ENCODE measurements at places on chromosomes 12 and 14. TPM values are rescaled to one million over a fixed set of nuclear protein-coding genes. Genes with fewer than 3 reads are reported as not detected.

GRCh38 chr12:71694099-71694820 lies 8.4 kb downstream of the TMEM19 start:
- no peak overlapping the region for H3K4me3 ChIP-seq
- H3K4me1 ChIP-seq = peaks cover 24% of the 10 kb centered on the region
- H3K27me3 ChIP-seq = no peaks in the 10 kb centered on the region
- DNase-seq = no peak

DNA sequence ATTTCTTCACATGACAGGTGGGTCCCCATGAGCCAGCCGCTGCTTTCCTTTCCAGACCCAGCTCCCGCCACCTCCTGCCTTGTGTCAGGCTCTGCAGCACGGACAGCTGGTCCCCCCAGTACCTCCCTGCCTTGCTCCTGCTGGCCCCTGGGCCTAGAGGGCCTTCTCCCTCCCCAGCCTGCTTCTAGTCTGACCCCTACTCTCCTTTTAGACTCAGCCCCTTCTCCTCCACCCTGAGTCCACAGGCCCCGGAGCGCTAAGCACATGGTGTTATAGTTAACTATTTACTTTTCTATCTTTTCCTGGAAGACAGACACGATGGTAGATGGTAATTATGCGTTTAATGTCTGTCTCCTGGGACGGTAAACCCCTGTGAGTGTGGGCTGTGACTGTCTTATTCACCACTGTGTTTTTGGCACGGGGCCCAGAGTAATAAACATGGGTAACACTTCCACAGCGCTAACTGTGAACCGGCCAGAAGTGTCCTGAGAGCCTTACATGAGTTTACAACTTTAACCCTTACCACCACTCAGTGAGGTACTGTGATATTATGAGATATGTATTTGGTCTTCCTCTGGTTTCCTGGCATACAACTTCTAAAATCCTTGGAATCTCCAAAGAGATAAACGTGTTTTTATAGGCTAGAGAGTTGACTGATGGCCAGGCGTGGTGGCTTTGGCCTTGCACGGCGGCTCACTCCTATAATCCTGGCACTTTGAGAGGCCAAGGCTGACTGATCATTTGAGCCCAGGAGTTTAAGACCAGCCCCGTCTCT lies 41.2 kb downstream of the DGLUCY start:
- H3K4me3 ChIP-seq = no peak overlapping the region
- no peaks in the 10 kb centered on the region for H3K36me3 ChIP-seq
- H3K27ac ChIP-seq = no peak overlapping the region
- H3K4me1 ChIP-seq = peaks cover 35% of the 10 kb centered on the region

DNA sequence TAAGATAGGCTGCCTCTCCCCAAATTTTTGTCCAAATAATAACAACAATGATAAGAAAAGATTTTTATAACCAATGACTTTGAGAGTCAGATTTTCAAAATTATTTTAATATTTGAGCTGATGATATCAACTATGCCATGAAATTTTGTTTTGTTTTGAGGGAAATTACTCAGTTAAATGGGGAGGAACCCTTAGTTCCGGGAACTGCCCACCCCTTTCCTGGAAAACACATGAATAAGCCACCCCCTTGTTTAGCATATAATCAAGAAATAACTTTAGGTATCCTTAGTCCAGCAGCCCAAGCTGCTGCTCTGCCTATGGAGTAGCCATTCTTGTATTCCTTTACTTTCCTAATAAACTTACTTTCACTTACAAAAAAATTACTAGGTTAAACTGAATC lies 61.4 kb downstream of the HMGA2 start:
- peaks cover 44% of the 10 kb centered on the region for H3K4me1 ChIP-seq
- H3K27ac ChIP-seq = peak overlapping the region; percentile 59
- no peaks in the 10 kb centered on the region for H3K27me3 ChIP-seq
- no peak overlapping the region for H3K4me3 ChIP-seq

DNA sequence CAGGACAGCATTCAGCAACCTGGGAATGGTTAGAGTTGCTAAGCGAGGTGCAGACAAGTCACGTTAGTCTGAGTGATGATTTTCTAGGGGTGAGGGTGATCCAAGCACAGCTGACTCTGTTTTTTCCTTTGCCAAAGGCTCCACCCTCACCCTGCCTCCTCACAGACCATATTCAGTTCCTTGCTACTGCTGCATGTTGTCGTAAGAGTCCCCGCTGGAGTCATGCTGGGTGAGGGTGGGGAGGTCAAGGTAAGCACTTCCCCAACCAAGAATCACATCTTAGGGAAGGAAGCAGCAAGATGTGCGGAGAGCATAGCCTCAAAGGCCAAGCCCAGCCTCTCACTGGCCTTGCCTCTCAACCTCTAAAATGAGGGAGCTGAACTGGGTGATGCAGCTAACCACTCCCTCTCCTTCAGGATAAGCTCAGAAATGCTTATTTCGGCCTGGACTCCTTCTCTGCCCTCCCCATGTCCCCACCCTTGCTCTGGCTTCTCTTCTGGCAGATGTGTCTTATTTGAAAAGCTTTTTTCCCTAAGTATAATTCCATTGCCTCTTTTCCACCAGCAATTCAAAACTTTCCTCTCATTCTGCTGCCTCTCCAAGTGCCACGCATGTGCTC lies 66.9 kb upstream of the ACTN1 start:
- H3K4me3 ChIP-seq = no peak overlapping the region
- no peak overlapping the region for H3K27ac ChIP-seq
- no peak for DNase-seq
- H3K27me3 ChIP-seq = no peaks in the 10 kb centered on the region
- peaks cover 13% of the 10 kb centered on the region for H3K36me3 ChIP-seq

DNA sequence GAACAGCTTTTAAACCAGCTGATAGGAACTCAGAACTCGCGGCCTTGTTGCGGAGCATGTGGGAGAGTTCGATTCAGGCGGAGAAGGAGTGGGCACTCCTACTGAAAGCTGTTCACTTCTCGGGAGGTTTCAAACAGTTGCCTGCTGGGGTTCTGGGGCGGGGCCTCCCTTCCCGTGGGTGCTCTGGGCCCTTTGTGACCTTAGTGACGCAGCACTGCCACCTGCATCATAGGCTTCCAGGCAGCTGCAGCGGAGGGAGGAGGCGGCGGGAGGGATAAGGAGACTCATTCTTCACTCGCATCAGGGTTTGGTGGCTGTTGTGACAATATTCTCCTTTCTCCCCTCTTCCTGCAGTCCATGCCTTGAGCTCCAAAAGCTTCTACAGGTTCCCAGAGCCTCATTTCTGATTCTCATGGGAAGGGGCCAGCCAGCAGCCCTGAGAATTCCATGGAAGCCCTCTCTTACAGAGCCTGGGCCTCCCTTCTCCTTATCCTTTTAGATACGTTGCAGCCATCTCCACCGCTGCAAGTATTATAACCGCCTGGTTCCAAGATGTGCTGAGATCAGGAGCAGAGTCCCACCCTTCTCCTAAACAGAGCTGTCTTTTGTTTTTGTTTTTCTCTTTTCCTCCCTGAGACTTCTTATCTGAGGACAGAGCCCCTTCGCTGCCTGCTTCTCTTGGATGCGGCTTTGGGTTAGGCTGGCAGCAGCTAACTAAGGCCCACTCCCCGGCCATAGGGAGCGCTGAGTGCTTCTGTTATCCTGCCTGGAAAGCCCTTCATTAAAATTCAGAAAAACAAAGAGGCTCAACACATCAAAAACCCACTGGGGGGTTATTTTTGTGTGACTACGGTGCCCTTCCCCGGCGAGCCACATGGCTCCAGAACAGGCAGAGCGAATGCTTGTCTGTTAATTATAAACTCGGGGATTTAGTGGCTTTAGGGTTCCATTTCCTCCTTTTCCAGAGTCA lies 67.6 kb upstream of the GPATCH2L start:
- no peaks in the 10 kb centered on the region for H3K27me3 ChIP-seq
- no peak overlapping the region for H3K27ac ChIP-seq
- H3K36me3 ChIP-seq = peaks cover 7% of the 10 kb centered on the region
- H3K4me3 ChIP-seq = no peak overlapping the region
- no peaks in the 10 kb centered on the region for H3K4me1 ChIP-seq
- DNase-seq = no peak

DNA sequence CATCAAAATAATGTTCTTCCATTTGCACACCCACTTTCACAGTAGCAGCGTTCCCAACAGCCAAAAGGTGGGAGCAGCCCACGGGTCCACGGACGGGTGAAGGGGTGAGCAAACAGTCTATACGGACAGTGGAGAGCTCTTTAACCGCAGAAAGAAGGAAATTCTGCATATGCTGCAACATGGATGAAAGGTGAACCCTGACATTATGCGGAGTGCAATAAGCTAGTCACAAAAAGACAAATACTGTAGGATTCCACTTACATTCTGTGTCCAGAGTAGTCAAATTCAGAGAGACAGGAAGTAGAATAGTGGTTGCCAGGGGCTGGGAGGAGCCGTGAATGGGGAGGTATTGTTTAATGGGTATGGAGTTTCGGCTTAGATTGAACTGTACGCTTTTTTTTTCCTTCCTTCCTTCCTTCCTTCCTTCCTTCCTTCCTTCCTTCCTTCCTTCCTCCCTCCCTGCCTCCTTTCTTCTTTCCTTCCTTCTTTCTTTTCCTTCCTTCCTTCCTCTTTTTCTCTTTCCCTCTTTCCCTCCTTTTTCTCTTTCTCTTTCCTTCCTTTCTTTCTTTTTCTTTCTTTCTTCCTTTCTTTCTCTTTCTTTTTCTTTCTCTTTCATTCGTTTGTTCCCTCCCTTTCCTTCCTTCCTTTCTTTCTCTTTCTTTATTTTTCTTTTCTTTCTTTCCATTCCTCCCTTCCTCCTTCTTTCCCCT lies 15.8 kb upstream of the ANKRD9 start:
- H3K36me3 ChIP-seq = peaks cover 5% of the 10 kb centered on the region
- peak overlapping the region; percentile 97 for H3K27ac ChIP-seq
- DNase-seq = peak; percentile 83
- peak overlapping the region; percentile 95 for H3K4me3 ChIP-seq
- H3K4me1 ChIP-seq = peaks cover 26% of the 10 kb centered on the region
- H3K27me3 ChIP-seq = no peaks in the 10 kb centered on the region

- no peak overlapping the region for H3K4me3 ChIP-seq
- no peaks in the 10 kb centered on the region for H3K36me3 ChIP-seq
- DNase-seq = no peak
- no peak overlapping the region for H3K27ac ChIP-seq
- H3K4me1 ChIP-seq = no peaks in the 10 kb centered on the region
These were observed 9.6 kb upstream of the HSPB8 start for GRCh38 chr12:119169150-119169549.

DNA sequence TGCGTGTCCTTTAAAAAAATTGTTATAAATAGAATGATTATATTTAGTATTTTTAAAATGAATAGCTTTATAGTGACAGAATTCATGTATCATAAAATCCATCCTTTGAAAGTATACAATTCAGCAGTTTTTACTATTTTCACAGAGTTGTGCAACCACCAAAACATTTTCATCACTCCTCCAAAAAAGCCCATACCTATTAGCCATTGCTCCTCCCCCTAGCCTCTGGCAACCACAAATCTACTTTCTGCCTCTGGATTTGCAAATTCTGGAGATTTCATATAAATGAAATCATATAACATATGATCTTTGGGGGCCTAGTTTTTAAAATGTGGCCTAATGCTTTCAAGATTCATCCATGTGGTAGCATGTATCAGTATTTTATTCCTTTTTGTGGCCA lies 117.9 kb upstream of the MED13L start:
- DNase-seq = no peak
- H3K4me1 ChIP-seq = peaks cover 3% of the 10 kb centered on the region
- H3K27ac ChIP-seq = no peak overlapping the region
- peaks cover 5% of the 10 kb centered on the region for H3K36me3 ChIP-seq

GRCh38 chr14:57266065-57266464 lies 2.6 kb downstream of the EXOC5 start:
- no peak overlapping the region for H3K4me3 ChIP-seq
- H3K27me3 ChIP-seq = no peaks in the 10 kb centered on the region
- H3K4me1 ChIP-seq = peaks cover 27% of the 10 kb centered on the region
- DNase-seq = no peak
- H3K27ac ChIP-seq = no peak overlapping the region

- no peak for DNase-seq
- H3K4me1 ChIP-seq = no peaks in the 10 kb centered on the region
- H3K4me3 ChIP-seq = no peak overlapping the region
- H3K27ac ChIP-seq = no peak overlapping the region
These were observed 19.9 kb downstream of the CLEC6A start for GRCh38 chr12:8475508-8476203.

DNA sequence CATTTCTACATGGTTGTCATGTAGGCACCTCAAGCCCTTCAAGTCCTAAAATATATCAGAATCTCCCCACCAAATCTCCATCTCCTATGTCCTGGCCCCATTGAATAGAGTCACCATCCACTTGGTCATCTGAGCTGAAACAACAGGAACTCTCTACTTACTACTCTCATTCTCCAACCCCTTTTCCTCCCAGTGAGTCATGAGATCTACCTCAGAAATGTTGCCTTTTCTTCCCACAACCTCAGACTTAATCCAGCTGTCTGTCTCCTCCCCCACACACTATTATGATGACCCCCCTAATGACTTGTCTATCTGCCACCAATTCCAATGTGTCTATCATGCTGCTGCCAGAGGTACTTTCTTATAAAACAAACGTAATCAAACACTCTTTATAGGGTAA lies 72.3 kb upstream of the TMEM263 start:
- DNase-seq = no peak
- peaks cover 5% of the 10 kb centered on the region for H3K4me1 ChIP-seq
- no peaks in the 10 kb centered on the region for H3K27me3 ChIP-seq
- H3K36me3 ChIP-seq = peaks cover 29% of the 10 kb centered on the region
- no peak overlapping the region for H3K27ac ChIP-seq
- no peak overlapping the region for H3K4me3 ChIP-seq

- no peaks in the 10 kb centered on the region for H3K36me3 ChIP-seq
- no peaks in the 10 kb centered on the region for H3K27me3 ChIP-seq
- H3K4me1 ChIP-seq = no peaks in the 10 kb centered on the region
- no peak for DNase-seq
These were observed 691.6 kb downstream of the TMTC2 start for GRCh38 chr12:83378186-83378727.

- no peaks in the 10 kb centered on the region for H3K4me1 ChIP-seq
- no peak for DNase-seq
- H3K27ac ChIP-seq = no peak overlapping the region
- H3K4me3 ChIP-seq = no peak overlapping the region
- H3K27me3 ChIP-seq = peaks cover 18% of the 10 kb centered on the region
These were observed 33.5 kb downstream of the FMNL3 start for GRCh38 chr12:49673446-49674317.

- H3K4me3 ChIP-seq = no peak overlapping the region
- peaks cover 9% of the 10 kb centered on the region for H3K4me1 ChIP-seq
- H3K27ac ChIP-seq = no peak overlapping the region
- H3K36me3 ChIP-seq = no peaks in the 10 kb centered on the region
- no peaks in the 10 kb centered on the region for H3K27me3 ChIP-seq
- no peak for DNase-seq
These were observed 92.3 kb upstream of the ARID2 start for GRCh38 chr12:45637242-45637641.

DNA sequence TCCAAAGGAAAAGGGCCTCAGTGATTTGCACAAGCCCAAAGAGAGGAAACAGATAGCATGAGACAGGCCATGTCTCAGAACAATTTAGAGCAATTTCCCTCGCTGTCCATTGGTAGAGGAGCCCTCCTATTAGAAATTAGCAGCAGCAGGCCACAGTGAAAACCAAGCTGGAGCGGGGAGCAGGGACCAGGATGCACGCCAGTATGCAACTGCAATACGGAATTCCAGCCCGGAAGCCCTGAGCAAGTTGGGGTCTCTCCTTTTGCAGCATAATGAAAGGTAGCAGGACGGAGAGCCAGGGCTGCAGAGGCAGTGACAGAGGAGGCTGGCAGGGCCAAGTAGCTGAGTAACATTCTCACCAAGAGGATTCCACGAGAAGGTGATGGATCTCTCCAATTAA lies 84.9 kb upstream of the CLMN start:
- no peaks in the 10 kb centered on the region for H3K27me3 ChIP-seq
- H3K4me3 ChIP-seq = no peak overlapping the region
- no peaks in the 10 kb centered on the region for H3K36me3 ChIP-seq
- DNase-seq = no peak
- H3K27ac ChIP-seq = no peak overlapping the region

The SLC5A8 gene
- total RNA-seq = not detected

The PTCSC3 gene
- not detected for total RNA-seq

The TAS2R7 gene
- total RNA-seq = not detected

The NFYB gene
- 27.0 TPM for total RNA-seq
